ENCODE measurements at places on chromosomes 2 and 18.

- no peak for DNase-seq
Measured at GRCh38 chr18:44724105-44724778, 43.6 kb downstream of the SETBP1 start.

DNA sequence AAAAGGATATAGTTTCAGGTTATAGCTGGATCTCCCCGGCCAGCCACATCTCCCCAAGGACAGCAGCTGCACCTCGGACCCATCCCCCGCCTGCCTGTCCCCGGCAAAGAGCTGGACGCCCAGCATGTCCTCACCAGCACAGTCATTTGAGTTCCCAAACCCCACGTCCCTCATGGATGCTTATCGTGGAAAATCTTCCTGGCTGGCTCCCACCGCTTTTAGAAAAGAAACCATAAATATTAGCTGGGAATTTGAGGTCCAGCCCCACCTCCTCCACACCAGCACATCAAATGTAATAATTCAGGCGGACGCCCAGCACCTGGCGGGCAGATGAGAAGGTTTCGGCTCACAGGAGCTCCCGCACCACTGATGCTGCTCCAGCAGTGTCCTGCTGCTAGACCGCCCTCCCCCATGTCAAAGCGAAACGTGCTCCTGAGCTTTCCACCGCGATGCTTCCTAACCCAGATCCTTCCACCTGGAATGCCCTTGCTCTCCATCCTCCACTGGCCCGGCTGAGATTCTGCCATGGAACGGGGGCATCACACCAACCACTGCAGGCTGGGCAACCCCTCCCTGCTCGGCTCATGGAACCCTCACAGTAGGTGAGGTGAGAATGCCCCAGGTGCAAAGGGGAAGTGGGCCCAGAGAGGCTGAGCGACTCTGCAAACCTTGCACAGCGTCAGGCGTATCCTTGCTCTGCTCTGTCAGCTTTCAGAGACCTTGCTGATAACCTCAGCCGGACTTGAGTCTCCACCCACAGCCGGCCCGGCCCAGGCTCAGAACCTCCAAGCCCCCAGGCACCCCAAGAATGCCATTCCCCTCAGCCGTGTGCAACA, 71.5 kb upstream of the GPC1 start:
- DNase-seq: no peak

DNA sequence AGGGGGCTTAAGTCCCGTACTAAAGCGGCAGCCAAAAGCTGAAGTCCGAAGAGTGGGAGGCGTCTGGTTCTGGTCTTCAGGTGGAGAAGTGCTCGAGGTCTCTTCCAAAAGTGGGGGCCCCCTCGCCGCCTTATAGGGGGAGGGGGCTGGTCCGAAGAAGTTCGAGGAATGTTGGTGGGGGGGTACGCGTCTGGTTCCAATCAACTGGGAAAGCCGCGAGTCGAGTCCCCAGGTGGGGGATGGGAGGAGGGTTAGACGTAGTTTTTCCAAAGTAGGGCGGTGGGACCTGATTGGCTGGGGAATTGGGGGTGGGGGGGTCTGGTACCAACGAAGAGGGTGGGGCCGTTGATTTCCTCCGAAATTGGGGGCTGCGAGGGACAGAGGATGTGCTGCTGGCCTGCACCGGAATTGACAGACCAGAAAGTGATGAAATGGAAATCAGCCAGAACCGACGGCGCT, 594 bp downstream of the ITM2C start:
- no peak for DNase-seq

DNA sequence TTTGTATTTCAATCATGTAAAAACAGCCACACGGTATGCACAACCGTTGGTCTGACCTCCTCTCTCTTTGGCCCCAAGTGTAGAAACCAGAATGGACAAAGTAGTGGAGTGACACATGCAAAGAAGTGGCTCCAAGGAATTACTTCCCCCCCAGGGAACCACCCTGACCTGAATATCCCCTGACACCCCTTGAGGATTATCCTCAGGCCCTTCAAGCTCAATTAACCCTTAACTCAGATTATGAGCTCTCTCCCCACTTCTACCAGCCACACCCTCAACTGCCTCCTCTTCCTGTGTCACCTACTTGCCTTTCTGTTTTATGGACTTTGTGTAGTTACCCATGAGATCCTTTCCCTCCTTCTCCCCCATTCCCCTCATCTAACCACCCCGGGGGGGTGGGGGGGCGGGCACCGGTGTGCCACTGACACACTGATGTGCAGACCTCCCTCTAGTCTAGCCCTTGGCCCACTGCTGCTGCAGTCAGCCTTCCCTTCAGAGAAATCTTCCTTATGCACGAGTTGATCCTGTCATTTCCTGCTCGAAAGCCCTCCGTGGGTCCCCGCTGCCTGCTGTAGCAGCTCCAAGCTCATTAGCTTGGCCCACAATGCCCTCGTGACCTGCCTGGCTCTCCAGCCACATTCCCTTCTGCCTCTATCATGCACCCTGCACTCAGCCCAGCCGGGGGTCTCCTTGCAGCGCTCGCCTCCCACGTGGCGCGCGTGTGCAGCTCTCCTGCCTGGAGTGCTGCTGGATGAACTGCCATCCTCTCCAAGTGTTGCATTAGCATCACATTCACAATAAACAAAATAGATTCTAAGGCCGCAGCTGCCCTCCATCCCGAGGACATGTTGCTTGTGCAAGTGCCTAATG, 40.1 kb upstream of the TMEM177 start:
- DNase-seq: no peak

DNA sequence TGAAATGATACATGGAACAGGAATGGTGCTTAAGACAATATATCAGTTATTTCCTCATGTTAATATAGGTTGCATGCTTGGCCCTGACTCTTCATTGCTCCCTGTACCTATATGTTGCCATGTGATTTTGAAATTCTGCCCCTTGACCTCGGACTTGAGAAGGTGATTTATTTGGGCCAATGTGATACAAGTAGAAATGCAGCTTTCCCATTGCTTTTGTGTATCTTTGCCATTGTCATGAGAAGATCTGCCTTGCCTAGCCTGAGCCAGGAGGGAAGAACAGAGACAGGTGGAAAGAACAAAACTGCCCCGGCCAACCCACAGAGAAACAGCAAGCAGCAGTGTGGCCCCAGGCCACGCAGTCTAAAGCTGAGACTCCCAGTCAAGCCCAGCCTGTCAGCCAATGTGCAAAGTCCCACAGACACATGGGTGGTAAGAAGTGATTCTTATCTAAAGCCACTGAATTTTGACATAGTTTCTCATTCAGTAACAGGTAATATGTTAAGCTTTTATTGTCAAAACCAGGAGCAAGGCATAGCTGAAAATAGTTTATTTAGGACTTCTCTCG, 245.7 kb upstream of the RND3 start:
- no peak for DNase-seq

GRCh38 chr2:95334916-95335641, 37.9 kb downstream of the KCNIP3 start:
- DNase-seq: no peak

- no peak for DNase-seq
Measured at GRCh38 chr2:16386431-16386830, 279.2 kb downstream of the CYRIA start.

- DNase-seq: no peak
Measured at GRCh38 chr2:102253140-102253752, 58.1 kb upstream of the IL1RL1 start.

DNA sequence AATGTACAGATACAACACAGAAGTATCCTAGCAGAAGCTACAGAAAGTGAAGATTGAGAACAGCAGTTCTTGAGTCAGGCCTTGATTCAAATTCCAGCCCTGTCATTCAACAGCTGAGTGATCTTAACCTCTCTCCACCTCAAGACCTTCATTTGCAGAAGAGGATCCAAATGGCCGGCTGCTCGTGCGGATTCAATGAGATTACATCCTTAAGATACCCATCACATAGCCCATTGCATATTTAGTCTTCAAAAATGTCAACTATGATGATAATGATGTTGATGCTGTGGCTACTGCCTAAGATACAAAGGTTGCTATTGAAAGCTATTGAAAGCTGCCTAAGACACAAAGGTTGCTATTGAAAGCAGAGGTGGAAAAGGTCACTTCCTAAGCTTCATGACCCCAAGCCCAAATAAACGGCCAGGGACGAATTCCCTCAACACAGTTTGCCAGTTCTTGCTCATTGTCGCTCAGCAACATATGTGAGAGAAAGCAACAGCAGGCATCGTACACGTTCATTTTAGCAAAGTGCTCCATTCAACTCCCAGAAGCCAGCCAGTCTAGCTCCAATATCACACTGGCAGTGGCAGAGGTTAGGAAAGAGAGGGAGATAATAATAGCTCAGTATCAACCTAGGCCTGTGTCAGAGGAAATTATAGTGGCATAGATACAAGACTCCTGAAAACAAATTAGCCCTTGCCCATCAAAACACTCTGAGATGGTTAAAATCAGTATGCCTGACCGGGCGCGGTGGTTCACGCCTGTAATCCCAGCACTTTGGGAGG, 36.1 kb downstream of the MRPL35 start:
- no peak for DNase-seq

DNA sequence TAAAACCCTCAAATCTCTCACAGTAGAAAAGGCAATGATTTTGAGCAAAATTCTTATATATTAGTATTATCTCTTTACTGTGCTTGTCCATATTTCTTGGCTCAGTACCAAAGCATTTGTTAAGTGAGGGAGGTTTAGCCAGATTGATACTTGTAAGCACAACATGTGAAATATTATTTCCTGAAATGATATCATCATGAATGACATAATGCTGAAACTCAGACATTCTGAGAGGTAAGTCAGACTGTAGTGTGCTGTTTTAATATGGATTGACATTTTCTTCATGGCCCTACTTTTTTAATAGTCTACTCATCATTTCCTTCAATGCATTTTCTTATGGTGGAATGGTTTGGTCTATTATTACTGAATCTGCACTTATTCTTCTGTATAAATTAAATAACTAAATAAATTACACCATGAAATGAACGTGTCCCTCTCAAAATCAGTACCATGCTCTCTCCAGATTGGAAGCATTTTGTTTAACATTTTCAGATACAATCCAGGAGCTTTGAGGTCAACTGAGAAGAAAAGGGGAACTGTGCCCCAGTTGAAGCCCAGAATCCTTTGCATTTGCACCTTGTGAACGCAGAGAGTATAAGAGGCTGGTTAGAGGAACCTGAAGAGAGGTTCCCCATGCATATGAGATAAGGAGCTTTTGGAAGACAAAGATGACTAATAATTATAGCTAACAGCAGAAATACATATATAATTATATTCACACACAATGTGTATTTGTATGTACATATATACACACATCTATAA, 50.1 kb upstream of the CRACDL start:
- DNase-seq: no peak

- no peak for DNase-seq
Measured at GRCh38 chr2:74387346-74387745, 7.2 kb upstream of the DCTN1 start.

- no peak for DNase-seq
Measured at GRCh38 chr2:239378021-239378917, 22.6 kb downstream of the HDAC4 start.

DNA sequence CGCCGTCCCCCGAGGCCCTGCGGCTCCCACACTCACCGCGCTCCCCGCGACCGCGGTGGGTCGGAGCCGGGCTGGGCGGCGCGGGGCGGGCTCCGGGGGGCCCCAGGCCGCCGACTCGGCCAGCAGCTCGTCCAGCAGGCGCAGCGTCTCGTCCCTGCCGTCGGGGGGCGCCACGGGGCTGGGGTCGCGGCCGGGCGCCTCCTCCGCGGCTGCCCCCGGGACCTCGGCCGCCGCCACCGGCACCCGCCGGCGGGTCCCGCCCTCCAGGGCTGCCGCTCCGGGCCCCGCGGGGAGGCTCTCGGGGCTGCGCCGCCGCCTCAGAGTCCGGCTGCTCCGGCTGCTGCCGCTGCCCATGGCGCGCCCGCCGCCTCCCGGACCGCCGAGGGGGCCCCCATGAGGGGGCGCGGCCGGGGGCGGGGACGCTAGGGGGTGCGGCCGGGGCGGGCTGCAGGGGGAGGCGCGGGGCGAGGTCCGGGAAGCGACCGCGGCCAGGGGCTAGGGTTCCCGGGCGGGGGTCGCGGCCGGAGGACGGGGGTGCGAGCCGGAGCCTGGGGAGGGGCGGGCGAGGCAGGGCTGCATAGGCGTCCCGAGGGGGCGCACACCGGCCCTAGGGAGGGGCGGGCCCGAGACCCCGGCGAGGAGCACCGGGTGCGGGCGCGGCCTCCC, at the start of gene CYS1:
TSS of gene CYS1 (minus strand) at position 542 of the 666 bp plus-strand sequence. CDS start at position 354, 188 bp downstream.
- DNase-seq: peak; percentile 74

DNA sequence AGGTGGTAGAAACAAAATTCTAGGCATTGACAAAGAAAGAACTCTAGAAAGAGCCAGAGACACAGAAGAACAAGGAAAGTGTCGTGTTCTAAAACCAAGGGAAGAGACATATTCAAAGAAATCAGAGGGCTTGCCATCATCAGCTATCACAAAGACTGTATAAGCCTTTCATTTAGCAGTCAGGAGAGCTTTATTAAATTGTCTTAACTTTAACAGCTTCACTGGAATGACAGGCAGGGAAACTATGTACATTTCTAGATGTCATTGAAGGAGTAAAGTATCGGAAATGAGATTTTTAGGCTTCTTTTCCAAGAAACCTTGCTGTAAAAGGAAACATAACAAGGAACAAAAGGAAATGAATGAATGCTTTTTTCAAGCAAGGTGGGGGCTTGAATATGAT, 15.8 kb downstream of the KYNU start:
- DNase-seq: no peak

DNA sequence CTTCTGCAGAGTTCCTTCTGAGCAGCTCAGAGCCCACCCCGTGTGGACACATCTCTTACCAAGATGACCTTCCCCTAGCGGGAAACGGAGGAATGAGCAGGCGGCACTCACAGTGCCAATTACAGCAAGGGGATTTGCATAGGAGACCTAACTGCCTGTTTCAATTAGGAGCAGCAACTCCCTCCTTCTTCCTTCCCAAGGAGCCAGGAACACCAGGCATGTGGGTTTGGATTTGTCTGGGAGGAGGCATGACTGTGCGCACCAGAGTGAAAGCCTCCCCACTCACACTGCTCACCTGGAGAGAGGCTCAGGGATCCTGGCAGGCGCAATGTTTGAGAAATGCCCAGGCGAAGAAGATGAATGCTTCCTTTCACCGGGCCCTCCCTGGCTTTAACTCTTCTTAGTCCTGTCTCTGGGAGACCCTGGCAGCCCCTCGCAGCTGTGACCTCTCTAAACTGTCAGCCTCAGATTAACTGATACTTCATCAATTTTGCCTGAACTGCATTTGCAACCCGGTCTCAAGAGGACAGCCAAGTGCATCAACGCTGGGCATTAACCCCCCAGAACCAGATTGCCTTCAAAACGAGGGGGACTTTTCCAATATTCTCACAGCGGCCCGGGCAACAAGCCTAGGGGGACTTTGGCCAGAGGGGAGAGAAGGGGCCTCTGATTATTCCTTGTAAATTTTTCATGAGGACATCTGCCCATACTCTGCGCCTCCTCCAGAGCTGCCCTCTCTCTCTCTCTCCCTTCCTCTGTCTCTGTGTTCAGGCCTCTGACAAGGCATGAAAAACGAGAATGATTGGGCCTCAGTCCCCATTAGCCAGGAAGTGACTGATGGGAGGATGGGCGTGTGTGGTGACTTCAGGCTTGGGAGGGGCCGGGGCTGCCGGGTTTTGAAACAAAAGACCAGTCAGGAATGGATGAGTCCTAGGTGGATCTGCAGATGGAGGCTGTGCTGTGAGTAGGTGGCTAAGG, 93.8 kb downstream of the CMPK2 start:
- DNase-seq: no peak

GRCh38 chr2:9809064-9809356, 34.3 kb upstream of the TAF1B start:
- DNase-seq: no peak

Measured in HuH-7.5 (cell line).